Effector CD8-positive, alpha-beta T cell (primary cell): ENCODE measurements at places on chromosomes 2 and 18.
A peak's percentile ranks its signal among the peaks of the same experiment; 100 is the strongest.

GRCh38 chr2:128464456-128464855, 145.8 kb upstream of the HS6ST1 start:
- no peak for DNase-seq

GRCh38 chr2:8472545-8473323, 209.1 kb upstream of the ID2 start:
- no peak for DNase-seq

- no peak for DNase-seq
These were observed 2.1 kb downstream of the PDIA6 start for GRCh38 chr2:10810202-10811161.

GRCh38 chr18:50199921-50200320, 5.0 kb upstream of the MYO5B start:
- no peak for DNase-seq

DNA sequence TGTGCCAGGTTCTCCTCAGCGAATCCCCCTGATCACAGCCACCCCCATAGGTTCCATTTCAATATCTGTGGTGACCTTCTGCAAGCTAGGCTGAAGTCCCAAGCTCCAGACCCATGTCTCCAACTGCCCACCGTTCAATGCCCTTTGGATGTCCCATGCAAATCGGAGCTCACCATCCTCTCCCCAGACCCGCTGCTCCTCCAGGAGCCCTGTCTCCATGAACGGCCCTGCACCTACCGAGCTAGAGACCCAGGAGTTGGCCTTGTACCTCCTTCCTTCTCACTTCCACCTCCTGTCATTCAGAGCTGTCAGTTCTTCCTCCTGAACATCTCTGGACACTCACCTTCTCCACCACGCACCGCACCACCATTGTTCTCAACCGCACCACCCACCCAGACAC, 1.0 kb upstream of the FAHD2A start:
- DNase-seq = no peak

DNA sequence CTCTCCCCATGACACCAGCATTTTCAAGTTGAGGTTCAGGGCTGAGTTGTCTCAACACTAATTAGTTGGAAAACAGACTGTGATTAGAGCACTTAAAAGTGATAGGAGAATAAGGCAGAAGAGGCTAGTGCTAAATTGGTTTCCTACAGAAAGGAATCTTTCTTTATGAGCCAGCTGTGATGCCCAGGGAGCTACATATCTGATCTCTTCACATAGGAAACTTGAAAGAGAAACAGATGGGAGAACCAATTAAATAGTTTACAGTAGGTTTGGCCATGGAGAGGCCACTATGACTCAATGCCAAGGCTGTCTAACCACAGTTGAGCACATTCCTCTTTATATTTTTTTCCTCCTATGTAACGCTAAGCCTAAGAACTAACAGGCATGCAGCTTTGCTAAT, 418.3 kb upstream of the CYRIA start:
- DNase-seq = no peak

DNA sequence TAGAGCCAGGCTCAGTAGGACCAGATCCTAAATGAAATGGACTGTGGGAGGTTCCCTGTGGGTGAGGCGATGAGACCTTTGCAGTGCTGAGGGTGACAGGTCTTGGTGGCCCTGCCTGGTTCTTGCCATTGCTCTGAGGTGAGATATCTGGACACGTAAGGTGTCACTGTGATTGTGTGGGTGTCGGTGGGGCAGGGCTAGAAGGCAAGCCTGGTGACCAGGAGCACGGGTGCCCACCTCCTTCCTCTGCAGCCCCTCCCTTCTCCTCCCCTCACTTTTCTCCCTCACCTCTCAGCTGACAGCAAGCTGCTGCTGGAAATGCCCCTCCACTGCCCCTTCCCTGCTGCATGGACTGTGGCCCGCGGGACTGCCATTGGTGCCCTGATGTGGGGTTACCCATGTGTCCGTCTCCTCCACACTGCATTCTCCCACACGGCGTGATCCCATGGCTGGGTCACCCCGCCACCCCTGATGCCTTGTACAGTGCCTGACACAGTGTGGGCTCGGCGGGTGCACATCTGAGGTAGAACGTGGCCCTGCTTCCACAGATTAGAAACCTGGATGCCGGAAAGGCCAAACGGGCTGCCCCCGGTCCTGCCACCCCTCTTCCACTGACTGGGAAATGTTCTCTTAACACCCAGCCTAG, 55.6 kb upstream of the FOSL2 start:
- no peak for DNase-seq

GRCh38 chr2:217954971-217955740, 47.6 kb downstream of the TNS1 start:
- no peak for DNase-seq

- no peak for DNase-seq
These were observed 153.4 kb upstream of the CCDC150 start for GRCh38 chr2:196486146-196486545.

DNA sequence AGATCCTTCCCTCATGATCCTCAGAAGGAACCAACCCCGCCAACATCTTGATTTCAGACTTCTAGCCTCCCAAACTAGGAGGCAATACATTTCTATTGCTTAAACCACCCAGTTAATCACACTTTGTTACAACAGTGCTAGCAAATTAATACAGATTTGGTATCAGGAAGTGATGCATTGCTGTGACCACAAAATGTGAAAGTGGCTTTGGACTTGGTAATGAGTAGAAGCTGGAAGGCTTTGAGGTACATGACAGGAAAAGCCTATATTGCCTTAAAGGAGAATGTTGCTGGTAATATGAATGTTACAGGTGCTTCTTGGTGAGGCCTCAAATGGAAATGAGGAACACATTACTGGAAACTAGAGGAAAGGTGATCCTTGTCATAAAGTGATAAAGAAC, 260.3 kb downstream of the SATB2 start:
- no peak for DNase-seq

GRCh38 chr18:4068552-4069158, 386.5 kb downstream of the DLGAP1 start:
- no peak for DNase-seq

DNA sequence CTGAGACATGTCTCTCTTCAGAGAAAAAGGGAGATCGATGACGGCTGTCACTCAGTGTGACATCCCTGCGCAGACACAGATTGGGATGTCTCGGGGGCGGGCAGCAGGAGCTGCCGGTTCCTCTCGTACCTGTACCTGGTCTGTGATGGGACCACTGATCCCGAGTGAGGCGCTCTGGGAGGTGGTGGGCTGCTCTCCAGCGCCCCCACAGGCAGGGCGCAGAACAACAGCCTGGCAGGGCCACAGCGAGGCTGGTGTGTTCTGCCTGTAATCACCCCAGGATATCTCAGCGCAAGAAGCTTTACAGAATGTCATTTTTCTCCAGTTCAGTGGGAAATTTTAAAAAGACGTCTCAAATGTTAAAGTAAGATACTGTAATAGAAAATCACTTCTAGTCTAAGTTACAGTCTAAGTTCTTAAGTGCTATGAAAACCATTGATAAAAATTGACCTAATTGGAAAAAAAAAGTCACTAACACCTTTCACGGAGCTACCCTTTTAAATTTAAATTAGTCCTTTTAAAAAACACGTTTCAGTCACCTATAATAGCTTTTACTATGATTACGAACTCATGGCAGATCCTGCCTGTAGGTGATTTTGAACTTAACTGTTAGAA, 189.8 kb downstream of the SNTG2 start:
- DNase-seq = peak; percentile 27

DNA sequence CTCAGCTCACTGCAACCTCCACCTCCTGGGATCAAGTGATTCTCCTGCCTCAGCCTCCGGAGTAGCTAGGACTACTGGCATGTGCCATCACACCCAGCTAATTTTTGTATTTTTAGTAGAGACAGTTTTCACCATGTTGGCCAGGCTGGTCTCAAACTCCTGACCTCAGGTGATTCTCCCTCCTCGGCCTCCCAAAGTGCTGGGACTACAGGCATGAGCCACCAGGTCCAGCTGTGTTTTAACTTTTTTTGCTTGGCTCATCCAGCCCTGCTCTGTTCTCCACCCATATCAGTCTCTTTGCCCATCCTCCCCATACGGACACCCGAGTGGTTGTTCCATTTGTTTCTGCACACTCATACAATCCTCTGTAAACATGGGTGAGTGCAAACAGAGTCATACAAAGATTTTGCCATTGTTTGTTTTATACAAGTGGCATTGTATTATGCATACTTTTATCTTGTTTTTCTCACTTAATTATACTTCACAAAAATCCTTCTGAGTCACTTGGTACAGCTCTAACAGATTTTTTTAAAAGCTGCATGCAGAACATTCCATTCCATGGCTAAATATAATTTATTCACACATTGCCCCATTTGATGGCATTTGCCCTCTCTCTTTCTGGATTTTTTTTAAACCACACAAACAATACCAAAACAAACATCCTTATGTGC, 5.3 kb downstream of the APOB start:
- DNase-seq = no peak

DNA sequence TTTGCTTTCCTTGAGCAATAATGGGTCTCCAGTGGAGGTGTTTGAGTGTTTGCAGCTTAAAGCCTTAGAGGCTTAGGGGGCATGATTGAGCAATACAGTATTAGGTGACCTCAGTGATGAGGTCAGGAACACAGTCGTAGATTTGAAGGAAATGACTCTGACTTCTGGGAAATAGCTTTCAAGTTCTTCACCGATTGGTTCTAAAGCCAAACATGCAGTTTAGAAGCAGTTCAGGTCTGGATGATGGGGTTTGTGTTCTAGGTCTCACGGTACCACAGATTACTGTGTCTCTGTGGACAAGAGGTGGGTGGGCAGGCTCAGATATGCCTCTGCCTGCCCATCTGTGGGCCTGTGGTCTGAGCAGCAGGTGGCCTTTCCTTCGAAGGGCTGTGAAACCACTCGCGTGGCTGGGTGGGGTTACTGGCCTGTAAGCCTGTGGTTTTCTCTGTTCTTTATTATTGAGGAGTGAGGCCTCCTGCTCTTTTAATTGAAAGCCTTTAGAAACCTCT, 7.8 kb downstream of the MTHFD2 start:
- DNase-seq = no peak

DNA sequence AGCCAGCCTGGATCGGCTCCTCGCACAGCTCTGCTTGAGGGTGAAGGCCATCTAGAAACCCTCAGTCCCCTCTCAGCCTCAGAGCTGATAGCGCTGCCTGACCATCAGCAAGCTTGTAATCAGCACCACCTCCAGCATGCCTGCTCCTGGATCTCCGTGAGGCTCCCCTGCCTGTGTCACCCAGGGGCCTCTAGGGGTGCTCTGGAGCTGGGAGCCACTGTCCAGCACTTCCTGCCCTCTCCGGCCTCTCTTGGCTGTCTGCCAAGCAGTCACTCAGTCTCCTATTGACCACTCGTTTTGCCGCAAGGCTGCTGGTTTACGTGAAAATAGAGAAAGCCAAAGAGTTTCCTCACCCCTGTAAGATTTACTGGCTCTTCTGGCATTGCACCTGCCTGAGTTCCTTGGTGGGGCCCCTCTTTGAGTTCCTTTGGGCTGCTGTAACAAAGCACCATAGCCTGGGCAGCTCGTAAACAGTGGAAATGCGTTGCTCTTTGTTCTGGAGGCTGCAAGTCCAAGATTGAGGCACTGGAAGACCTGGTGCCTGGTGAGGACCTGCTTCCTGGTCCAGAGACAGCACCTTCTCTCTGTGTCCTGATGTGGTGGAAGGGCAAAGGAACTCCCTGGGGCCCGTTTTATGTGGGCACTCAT, 17.9 kb downstream of the CAPN10 start:
- no peak for DNase-seq

DNA sequence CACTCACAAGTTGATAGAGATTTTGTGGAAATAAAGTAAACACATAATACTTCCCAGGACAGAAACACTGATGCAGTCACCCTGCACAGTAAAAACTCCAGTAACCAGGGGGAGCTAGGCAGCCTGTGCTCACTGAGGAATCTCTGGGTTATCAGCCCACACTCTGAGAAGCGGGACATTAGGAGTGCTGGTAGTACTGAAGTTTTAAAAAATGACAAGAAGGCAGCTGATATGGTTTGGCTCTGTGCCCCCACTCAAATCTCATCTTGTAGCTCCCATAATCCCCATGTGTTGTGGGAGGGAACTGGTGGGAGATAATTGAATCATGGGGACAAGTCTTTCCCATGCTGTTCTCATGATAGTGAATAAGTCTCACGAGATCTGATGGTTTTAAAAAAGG, 31.4 kb downstream of the KCTD1 start:
- DNase-seq = no peak

DNA sequence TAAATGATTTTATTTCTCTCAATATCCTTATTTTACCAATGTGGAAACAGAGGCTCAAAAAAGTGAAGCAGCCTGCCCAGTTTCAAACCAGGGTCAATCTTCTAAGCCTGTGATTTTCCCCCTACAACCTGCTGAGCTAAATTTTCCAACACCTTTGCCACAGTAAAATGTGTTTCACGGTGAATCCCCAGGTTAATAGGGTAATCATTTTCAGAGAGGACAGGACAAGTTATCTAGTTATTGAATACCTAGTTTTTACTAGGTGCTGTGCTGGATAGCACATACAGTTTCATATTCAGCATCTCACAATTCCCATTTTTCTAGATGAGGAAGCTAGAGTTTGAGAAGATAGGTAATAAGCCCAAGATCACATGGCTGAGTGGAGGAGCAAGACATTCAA, 236.6 kb downstream of the PTH2R start:
- DNase-seq = no peak

GRCh38 chr2:86201671-86202335, 2.5 kb downstream of the MRPL35 start:
- DNase-seq = no peak

DNA sequence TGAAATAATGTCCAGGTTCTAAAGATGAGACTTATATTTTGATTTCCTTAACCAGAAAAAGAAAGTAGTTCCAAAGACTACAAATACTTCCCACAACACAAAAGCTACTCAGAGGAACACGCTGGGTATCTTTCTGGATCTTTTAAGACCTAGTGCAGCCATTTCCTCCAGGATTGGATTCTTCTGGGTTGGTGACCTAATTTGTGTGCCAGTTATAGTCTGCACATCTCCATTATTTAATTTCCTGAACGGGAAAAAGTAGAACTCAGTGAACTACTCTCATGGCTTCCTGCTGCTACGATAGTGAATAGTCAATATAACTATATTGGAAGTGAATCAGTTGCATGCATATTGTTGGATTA, 1.5 kb downstream of the TMEM87B start:
- no peak for DNase-seq

DNA sequence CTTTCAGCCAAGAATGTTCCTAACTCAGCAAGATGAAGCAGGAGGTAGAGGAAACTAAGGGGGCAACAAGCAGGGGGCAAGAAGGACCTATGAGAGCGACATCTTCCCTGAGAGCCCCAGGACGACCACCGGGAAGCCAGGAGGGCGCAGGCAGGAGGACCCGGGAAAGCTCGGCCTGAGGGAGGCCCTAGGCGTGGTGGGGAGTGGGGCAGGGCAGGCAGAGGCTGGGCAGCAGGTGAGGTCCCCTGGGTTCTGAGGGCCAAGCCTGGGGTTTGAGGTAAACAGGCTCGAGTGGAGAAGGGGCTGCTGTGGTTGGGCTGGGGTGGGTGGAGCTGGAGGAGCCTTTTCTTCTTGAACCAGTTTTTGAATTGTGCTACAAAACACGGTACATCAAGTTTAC, 1.3 kb upstream of the ALPI start:
- DNase-seq = no peak
